DMS79 treated with DMSO at 0.1 percent for 48 hours (cell line): ENCODE measurements at places on chromosomes 4 and X.

DNA sequence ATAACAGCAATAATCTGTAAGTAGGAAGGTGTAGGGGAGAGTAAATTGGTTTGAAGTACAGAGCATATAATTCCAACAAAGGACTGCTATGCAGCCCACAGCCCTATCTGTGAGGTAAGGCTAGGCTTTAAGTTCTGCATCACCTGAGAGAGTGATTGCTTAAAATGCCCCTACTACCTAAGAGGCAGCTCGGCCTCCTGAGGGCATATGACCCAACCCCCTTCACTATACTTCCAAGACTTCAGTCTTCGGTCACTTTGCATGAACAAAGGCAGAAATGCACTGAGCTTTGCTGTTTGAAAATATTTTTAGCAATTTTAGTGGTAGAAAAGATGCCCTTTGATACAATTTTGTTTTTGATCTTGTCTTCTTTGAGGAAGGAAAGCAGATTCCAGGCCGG is 4.9 kb upstream of the DDX3X start:
- no peak for DNase-seq

- no peak for DNase-seq
Measured at GRCh38 chr4:116343809-116344208, 741.6 kb downstream of the TRAM1L1 start.

DNA sequence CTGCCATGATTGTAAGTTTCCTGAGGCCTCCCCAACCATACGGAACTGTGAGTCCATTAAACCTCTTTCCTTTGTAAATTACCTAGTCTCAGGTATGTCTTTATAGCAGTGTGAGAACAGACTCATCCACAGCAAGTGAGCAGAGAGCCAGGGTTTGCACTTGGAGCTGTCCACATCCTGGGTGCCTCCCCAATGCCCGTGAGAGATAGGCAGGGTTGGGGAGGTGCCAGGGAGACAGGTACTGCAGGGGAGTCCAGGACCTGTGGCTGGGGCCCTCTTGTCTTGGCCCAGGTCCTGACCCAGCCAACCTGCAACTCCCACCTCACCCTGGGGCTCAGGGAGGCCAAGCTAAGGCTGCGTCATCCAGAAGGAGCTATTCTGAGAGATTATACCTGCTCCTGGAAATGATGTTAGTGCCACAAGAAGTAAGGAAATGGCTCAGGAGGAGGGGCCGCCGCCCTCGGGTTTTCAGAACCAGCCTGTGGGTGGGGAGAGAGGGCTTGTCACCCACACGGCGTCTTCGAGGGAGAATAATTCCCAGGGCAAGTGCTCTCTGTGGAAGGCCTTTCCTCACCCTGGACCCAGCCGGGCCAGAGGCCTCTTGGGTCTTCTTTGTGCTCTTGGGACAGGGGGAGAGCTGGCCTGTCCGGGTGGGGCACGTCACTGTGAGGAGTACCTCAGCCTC is 66.5 kb downstream of the ADRA2C start:
- no peak for DNase-seq

DNA sequence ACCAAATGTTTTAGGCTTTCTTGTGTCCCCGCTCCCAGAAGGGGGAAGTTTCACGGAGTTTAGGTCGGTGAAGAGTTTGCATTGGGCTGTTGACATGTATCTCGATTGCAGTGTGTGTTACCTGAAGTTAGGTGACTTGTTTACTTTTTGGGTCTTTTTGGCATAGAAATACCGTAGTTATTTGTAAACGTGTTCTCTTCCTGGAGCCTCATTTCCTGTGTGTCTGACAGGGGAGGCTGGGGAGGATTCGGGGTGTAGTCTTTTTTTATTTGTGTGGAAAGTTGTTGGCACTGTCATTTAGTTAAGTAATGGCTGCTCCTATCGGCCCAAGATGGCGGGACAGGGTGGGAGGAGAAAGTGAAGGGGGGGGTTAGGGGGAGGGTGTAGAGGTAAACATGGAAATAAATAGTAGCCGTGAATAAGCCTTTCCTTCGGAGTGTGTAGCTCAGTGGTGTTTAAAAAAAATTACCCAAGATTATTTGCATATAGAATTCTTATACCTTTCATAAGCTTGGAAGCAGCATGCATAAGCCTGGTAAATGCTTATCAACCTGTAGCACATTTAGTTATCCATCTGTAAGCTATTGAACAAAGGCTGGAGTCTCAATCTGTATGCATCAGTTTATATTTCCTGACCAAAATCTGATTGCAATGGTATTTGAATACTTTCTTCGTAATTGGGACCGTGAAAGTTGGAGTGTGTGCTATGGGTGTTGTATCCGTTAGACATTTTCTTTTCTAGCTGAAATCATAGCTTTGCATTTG is 1.6 kb downstream of the KDM6A start:
- no peak for DNase-seq

- no peak for DNase-seq
Measured at GRCh38 chrX:112341598-112341997, 259.0 kb upstream of the TRPC5 start.

DNA sequence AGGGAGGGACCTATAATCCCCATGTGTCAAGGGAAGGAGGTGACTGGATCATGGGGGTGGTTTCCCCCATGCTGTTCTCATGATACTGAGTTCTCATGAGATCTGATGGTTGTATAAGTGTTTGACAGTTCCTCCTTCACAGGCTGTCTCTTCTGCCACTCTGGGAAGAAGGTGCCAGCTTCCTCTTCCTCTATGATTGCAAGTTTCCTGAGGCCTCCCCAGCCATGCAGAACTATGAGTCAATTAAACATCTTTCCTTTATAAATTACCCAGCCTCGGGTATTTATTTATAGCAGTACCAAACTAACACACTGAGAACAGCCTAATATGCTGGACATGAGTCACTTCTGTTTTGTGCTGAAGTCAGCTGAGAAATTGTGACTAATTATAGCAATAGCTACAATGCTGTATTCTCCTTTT is 656.9 kb upstream of the CPEB2 start:
- no peak for DNase-seq

DNA sequence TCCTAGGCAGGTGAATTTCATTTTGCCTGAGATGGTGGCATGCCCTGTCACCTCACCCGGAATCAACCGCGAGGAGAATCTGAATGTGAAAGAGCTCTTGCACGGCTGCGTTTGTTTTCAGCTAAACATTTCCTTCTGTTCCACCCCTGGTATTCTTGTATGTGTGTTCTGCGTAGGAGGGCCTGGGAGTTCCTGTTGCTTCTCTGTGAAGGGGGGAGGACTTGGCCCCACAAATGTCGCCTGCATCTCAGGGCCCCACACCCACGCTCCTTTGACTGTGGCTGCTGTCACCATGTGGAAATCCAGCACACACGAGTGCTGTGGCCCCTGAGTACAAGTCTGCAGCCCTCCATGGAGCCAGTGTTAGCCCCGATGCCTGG is 45.8 kb upstream of the CLCN4 start:
- DNase-seq = no peak

- DNase-seq = no peak
Measured at GRCh38 chr4:54726907-54727306, 69.2 kb downstream of the KIT start.

GRCh38 chr4:114282937-114283336 is 303.5 kb upstream of the ARSJ start:
- DNase-seq = no peak

DNA sequence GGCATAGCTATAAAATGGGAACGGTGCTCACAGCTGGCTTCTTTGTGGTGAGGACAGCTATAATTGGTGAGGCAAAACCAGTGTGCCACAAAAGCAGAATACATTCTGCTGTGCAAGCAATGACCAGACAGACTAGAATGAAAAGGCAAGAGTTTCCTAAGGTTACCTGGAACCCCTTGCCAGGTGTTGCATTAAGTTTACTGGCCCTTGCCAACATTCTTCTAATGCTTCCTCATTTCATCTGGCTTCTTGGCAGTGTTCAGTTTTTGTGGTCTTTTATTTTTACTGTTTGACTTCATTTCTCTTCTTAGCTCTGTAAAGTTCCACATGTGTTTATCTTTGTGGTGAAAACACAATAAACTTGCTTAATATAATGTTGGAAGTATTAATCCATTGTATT is 131.4 kb downstream of the PTTG2 start:
- no peak for DNase-seq

DNA sequence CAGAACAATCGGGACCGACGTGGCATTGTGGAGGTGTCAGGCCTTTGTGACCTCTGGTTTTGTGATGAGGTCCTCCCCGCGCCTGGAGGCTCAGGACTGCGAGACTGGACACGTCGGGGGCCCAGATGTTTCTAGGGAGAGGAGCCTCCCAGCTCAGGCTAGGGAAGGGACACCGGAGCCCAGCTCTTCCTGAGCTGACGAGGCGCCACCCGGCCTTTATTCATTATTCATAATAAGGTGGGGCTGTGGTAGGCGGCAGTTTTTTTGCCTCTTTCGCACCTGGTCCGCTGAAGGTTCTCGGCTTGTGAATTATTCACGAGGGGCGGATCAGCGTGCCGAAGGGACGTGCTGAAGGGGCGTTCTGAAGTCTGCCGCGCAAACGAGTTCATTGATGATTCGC is 2.3 kb upstream of the UBA1 start:
- peak; percentile 26 for DNase-seq

- DNase-seq = no peak
Measured at GRCh38 chr4:16217300-16218051, 8.8 kb downstream of the TAPT1 start.
